ENCODE measurements at places on chromosomes 2 and 18.

DNA sequence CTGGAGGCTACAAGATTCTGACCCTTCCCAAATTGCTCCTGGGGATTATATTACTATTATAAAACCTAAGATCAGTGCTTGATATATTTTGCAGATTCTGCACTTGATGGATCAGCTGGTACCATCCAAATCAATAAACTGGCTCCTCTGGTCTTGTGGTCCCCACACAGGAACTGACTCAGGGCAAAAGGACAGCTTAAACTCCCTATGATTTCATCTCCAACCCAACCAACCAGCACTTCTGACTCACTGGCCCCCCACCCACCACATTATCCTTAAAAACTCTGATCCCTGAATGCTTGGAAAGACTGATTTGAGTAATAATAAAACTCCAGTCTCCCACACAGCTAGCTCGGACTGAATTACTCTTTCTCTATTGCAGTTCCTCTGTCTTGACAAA, 82.1 kb downstream of the TMEM163 start:
- no peak for DNase-seq

- DNase-seq: no peak
These were observed 18.7 kb upstream of the NEMP2 start for GRCh38 chr2:190553254-190553653.

GRCh38 chr18:35510076-35510651, 12.4 kb upstream of the INO80C start:
- DNase-seq: no peak

- DNase-seq: no peak
These were observed 158.7 kb downstream of the CLIP4 start for GRCh38 chr2:29273685-29274611.

DNA sequence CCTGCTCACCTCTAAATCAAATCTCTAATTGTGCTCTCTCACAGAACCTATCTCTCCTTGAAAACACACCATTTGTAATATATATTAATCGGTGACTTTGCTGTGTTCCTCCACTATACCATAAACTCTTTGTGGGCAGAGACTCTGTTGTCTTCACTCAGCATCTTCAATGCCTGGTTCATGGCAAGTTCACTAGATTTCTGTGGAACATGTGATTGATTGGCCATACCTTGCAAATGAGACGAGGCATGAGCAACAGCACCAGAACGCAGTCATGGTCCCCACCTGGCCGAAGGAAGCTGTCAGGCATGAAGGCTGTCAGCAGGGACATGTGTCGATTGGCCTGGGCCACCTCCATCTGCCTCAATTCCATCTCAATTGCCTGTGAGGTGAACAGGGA, 11.6 kb downstream of the DCTN1 start:
- no peak for DNase-seq

- DNase-seq: no peak
These were observed 27.6 kb upstream of the MSTN start for GRCh38 chr2:190090148-190090547.

GRCh38 chr2:107461301-107461700, 365.4 kb upstream of the RGPD4 start:
- DNase-seq: no peak

DNA sequence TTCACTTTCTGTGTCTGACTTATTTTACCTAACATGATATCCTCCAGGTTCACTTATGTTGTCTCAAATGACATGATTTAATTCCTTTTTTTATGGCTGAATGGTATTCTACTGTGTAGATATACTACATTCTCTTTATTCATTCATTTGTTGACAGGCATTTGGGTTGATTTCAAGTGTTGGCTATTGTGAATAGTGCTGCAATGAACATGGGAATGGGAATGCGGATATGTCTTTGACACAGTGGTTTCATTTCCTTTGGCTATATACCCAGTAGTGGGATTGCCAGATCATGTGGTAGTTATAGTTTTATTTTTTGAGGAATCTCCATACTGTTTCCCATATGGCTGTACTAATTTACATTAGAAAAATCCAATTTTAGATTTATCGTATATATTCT, 195.4 kb upstream of the KLHL14 start:
- no peak for DNase-seq

- no peak for DNase-seq
These were observed 93.6 kb downstream of the ZEB2 start for GRCh38 chr2:144426355-144426754.

Measured in stimulated activated CD4-positive, alpha-beta T cell treated with anti-CD3 and anti-CD28 coated beads, Interleukin-1b, Interleukin-23, amount 100 ng/mL, for 1 hour (primary cell).